ENCODE measurements at places on chromosomes 16 and 17.

DNA sequence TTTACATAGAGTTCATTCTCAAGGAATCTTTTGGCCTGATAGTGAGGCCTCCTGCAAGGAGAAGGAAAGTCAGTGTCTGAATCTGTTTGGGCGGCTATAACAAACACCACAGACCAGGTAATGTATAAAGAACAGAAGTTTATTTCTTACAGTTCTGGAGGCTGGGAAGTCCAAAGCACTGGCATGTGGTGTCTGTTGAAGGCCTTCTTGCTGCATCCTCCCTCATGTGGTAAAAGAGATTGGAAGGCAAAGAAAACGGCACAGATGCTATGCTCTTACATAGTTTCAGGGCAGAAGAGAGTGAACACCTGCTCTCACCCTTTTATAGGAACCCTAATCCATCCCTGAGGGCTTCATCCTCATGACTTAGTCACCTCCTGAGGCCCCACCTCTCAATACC is 31.2 kb upstream of the DNAJA2 start:
- no peak for DNase-seq

GRCh38 chr17:37538981-37539659 is 49.4 kb downstream of the DUSP14 start:
- no peak for DNase-seq

DNA sequence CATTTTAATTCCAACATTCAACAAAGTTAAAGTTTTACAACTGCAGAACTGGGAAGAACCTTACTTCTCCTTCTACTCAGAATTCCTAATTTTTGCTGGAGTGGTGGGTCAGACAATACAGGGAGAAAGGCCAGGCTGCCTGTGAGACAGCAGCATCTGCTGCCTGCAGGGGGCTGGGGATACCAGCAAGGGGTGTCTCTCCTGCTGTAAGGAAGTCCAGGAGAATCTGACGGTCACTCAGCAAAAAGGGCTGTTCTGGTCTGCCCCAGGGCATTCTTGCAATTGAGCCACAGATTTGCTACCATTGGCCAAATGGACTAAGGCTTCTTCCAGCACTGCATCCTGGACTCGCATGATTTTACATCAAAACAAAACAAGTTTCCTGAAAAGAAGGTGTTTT is 426.6 kb upstream of the CDH11 start:
- DNase-seq, result no peak

- no peak for DNase-seq
Measured at GRCh38 chr16:12122202-12122601, 145.7 kb downstream of the SNX29 start.

DNA sequence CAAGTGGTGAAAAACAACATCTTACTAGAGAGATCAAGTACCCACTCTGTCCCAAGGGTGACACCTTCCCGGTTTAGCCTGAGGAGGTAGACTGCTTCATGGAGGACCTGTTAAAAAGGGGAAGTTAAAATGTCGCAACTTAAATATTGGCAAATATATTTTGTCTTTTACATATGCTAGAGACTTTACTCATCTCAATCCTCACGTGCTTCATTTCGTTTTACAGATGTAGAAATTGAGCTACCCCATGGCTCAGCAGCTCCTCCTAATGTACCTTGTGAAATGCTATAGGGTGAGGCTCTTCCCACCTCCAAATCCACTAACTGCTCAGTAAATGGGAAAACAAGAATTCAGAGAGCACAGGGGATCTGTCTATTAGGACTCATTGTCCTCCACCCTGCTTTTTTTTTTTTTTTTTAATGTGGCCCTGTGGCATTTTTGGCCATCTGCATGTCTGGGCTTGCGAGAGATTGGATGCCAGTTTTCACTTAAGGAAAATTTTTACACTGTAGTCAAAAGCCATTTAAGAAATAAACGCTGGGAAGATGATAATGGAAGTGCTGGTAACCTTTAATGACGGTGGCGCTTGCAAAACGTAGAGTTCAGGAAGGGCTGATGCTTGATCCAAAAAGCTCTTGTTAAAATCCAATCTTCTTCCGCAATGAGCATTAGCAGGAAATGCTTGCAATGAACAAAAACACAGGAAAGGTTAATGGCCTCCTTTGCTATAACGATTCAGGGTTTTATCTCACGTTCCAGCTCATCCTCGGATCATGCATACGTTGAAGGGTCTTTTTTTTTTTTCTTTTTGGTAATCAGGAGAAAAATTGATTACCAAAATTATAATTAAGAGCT is 39.8 kb downstream of the HSBP1 start:
- no peak for DNase-seq

- DNase-seq, result no peak
Measured at GRCh38 chr17:2070241-2071023, 15.5 kb downstream of the HIC1 start.

DNA sequence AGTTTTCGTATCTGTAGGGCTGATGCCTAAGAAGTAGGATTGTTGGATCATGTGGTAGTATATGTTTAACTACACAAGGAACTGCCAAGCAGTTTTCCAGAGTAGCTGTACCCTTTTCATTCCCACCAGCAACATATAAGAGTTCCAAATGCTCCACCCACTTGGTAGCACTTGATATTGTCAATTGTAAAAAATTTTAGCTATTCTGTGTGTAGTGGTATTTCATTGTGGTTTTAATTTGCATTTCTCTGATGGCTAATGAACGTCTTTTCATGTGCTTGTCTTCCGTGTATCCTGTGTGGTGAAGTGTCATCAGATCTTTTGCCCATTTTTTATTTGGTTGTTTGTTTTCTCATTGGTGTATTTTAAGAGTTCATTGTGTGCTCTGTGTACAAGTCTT is 69.7 kb downstream of the TANC2 start:
- no peak for DNase-seq

DNA sequence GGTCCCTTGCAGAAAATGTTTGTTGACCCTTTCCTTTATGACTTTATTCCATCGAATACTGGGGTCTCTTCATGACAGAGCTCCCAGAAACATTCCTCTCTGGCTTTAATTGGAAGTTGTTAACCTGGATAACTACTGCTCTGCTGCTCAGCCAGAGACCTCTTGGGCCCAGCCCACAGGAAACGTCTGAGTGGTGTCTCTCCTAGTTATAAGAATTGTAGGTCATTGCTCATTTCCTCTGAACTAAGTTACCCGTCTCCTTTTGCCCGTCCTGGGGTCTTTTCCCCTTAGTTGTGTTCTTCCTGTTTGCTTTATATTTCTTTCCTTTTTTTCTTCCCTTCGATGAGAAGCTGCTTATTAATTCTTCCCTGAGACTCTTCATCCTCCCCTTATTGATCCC is 9.0 kb downstream of the MAP2K6 start:
- DNase-seq, result no peak

GRCh38 chr17:47197821-47198220 is 8.7 kb upstream of the CDC27 start:
- DNase-seq, result no peak

DNA sequence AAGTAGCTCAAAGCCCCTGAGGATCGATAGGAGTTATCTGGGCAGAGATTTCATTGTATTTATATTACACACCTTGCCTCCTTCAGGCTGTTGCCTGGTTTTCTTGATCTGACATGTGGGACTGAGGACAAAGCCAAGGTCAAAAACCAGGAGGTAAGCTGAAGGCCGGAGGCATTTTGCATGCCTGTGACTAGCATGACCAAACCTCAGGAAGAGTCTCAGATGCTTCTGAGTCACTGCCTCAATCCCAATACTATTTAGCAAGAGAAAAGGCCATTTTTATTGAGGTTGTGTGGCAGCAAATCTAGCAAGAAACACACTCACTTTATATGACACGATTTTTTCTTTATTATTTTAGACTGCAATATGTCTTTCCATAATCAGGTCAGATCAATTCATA is 968.1 kb downstream of the CDH11 start:
- DNase-seq, result no peak

DNA sequence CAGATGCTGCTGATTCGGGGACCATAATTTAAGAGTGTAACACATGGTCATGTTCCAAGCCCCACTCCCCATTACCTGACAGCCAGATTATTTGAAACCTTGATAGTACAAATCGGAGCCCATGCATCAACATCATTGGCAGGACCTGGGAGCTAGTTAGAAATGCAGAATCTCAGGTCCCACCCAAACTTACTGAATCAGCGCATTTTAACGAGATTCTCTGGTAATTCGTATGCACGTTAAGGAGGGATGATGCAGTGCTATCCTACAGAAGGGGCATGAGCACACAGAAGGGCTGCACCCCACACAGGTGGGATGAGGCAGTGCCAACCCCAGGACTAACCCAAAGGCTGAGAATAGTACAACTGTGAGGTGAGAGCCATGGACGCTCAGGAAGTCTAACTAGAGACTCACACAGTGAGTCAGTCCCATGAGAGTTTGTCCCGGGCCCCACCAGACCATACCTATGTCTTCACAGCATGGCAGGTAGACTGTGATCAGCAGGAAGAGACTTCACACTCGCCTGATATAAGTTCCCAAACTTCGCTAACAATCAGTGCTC is 64.9 kb downstream of the ZNF18 start:
- no peak for DNase-seq

DNA sequence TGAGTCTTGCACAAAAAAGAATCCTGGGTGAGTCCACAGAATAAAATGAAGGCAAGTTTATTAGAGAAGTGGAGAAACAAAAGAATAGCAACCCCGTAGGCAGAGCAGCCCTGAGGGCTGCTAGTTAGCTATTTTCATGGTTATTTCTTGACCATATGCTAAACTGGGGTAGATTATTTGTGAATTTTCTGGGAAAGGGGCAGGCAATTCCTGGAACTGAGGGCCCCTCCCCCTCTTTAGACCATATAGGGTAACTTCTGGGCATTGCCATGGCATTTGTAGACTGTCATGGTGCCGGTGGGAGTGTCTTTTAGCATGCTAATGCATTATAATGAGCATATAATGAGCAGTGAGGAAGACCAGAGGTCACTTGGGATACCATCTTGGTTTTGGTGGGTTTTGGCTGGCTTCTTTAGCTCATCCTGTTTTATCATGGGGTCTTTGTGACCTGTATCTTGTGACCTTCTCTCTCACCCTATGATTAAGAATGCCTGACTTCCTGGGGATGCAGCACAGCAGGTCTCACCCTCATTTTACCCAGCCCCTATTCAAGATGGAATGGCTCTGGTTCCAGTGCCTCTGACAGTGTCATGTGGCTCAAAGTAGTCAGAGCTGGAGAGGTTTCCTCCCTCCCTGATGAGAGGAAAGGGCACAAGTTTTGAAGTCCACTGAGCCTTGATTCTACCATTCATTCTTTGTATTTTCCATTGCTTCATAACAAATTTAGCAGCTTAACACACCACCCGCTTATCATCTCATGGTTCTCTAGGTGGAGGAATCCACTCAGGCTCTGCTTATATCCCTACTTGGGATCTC is 55.7 kb upstream of the LGALS9 start:
- no peak for DNase-seq

DNA sequence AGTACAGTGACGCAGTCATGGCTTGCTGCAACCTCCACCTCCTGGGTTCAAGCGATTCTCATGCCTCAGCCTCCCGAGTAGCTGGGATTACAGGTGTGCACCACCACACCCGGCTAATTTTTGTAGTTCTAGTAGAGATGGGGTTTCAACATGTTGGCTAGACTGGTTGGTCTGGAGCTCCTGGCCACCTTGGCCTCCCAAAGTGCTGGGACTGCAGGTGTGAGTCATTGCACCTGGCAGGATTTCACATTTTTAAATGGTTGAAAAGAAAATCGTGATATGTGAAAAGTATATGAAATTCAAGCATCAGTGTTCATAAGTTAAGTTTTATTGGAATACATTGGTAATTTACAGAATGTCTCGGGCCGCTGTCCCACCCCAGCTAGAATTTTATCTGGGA is 2.6 kb downstream of the RMI2 start:
- no peak for DNase-seq

DNA sequence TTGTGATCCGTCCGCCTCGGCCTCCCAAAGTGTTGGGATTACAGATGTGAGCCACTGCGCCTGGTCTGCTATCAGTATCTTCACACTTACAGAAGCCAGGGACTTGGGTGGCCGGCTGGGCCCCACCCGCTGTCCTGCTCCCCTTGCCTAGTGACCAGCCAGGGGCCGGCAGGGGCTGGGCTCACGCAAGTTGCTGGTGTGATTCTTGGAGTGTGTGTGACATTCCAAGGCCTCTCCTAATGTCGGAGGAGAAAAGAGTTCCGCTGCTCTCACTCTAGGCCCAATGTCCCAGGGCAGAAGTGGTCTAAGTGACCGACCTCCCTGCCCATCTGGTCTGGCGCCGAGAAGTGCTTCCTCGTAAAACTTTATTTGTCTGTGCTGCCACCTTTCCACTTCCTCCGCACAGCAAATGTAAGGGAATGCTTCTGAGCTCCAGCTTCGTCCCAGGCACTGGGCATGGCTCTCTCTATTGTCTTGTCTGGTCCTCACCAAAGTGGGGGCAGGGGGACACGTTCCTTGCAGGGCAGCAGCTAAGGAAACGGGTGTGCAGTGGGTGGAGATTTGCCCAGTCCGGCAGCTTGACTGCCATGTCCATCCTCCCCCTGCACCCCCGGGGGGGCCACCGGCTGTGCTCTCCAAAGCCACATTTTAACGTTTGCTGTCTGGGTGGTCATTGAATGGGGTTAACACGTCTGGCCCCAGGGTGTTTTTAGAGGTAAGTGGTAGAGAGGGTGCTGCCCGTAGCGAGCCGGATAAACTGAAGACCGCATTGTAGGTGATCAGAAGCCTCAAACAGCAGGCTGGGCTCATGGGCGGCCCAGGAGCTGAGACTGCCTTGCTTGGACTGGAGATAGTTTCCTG is 7.8 kb upstream of the GSE1 start:
- DNase-seq, result no peak

DNA sequence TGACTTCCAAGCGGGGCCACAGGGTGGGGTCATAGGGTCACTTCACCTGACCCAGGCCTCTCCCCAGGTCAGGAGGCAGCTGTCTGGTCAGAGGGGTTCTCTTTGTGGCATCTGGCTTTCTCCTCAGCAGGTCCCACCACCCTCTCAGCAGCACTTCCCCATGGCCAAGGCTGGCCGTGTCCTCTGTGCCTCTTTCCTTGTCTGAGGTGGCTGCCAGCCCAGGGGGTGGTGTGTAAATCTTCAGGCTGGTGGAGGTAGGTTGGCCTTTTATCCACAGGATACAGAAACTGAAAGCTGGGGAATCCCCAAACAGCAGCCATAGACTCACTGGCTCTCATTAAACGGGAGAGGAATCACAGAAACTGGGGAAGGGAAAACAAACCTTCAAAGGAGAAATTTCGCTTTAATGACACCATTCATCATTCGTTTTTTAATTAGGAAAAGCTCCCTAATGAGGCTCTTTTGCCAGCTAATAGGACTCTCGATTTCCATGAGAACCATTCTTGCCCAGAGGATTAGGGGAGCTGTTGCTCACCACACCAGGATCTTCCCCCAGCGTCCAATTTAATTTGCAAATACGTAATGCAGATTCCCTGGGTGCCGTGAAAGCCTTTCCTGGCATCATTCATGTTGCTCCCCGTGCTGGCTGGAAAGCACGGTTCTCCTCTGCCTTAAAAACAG is 18.0 kb downstream of the C17orf75 start:
- no peak for DNase-seq

- DNase-seq, result no peak
Measured at GRCh38 chr16:87226926-87227295, 90.3 kb downstream of the C16orf95 start.
